Gastroesophageal sphincter (tissue), 4 donors: ENCODE measurements at places on chromosomes 1 and 21. TPM values are rescaled to one million over a fixed set of nuclear protein-coding genes. Genes with fewer than 3 reads are reported as not detected.

GRCh38 chr1:115725600-115725999, 42.9 kb downstream of the CASQ2 start:
- no peak for ATAC-seq
- no peaks in the 10 kb centered on the region for H3K27me3 ChIP-seq
- peaks cover 32% of the 10 kb centered on the region for H3K36me3 ChIP-seq
- no peak overlapping the region for H3K4me3 ChIP-seq

DNA sequence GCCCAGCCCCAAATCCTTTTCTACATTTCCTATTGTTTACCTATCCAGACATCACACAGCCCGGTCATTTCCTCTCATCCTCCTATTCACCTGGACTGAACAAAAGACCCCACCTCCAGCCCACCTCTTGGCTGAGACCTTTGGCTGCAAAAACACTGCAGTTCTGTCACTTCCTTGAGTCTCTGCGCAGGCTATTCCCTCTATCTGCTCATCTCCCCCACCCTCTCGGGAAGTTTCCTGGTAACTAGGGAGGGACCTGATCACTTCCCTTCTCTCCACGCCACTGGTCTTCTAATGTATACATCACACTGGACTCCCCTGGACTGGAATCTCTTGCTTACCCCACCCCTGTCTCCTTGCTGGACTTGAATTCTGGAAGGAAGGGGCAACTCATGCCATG, 5.3 kb downstream of the HTR1D start:
- no peak overlapping the region for H3K4me3 ChIP-seq
- peaks cover 88% of the 10 kb centered on the region for H3K27me3 ChIP-seq
- ATAC-seq: no peak
- H3K4me1 ChIP-seq: peaks cover 5% of the 10 kb centered on the region

GRCh38 chr1:12138196-12139168, 28.3 kb upstream of the TNFRSF1B start:
- H3K27me3 ChIP-seq: peaks cover 5% of the 10 kb centered on the region
- no peaks in the 10 kb centered on the region for H3K36me3 ChIP-seq
- H3K4me3 ChIP-seq: no peak overlapping the region
- ATAC-seq: no peak
- H3K27ac ChIP-seq: no peak overlapping the region

GRCh38 chr1:224201383-224201782, 18.3 kb downstream of the DEGS1 start:
- ATAC-seq: no peak
- H3K4me1 ChIP-seq: no peaks in the 10 kb centered on the region
- H3K4me3 ChIP-seq: no peak overlapping the region
- H3K27me3 ChIP-seq: no peaks in the 10 kb centered on the region

- no peaks in the 10 kb centered on the region for H3K4me1 ChIP-seq
- no peaks in the 10 kb centered on the region for H3K27me3 ChIP-seq
- ATAC-seq: no peak
- no peak overlapping the region for H3K4me3 ChIP-seq
Observed at GRCh38 chr1:184933944-184934343, 40.4 kb downstream of the NIBAN1 start.

GRCh38 chr1:183432548-183432875, 14.3 kb upstream of the NMNAT2 start:
- no peaks in the 10 kb centered on the region for H3K36me3 ChIP-seq
- no peaks in the 10 kb centered on the region for H3K4me1 ChIP-seq
- no peaks in the 10 kb centered on the region for H3K27me3 ChIP-seq
- H3K27ac ChIP-seq: no peak overlapping the region
- H3K4me3 ChIP-seq: no peak overlapping the region

DNA sequence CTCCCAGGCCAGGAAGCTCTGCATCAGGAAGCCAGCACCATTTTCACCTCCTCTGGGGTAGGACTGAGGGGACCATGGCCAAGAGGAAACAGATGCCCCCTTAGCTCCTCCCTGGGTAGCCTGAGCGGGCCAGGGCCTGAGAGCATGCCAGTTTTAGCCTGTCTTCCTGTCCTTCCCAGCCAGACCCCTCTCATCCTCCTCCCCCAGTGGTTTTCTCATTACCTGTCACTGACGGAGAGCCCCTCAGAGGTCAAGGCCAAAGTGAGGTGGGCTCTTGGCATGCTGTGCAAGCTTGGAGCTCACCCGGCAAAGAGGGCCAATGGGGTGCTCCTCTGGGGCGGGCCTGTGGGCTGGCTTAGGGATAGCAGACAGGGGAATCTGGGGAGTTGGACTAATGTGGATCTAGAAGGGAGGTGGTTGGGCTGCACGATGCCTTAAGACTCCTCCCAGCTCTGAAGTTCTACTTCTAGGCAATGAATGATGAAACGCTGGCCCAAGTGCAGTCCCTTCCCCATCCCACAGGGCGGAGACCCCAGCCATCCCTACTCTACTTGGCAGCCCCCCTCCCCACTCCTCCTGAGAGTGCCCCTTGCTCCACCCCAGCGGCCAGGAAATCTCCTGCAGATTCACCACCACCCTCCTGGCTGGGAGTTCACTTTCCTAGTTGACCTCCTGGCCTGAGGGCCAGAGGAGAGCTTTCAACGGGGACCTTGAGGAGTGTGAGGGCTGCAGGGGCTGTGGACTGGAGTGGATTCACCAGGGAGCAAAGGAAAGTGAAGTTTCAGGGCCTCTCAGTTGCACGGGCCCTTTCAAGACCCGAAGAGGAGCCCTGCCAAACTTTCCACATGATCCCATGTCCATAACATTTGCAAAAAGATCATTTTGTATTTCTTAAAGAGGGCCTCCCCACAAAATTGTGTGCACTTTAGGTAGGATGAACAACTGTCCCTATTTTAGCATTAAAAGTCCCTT, 9.4 kb upstream of the LMNA start:
- no peaks in the 10 kb centered on the region for H3K27me3 ChIP-seq
- H3K36me3 ChIP-seq: no peaks in the 10 kb centered on the region
- H3K4me3 ChIP-seq: peak overlapping the region; percentile 53
- ATAC-seq: no peak
- peaks cover 82% of the 10 kb centered on the region for H3K4me1 ChIP-seq
- peak overlapping the region; percentile 87 for H3K27ac ChIP-seq

DNA sequence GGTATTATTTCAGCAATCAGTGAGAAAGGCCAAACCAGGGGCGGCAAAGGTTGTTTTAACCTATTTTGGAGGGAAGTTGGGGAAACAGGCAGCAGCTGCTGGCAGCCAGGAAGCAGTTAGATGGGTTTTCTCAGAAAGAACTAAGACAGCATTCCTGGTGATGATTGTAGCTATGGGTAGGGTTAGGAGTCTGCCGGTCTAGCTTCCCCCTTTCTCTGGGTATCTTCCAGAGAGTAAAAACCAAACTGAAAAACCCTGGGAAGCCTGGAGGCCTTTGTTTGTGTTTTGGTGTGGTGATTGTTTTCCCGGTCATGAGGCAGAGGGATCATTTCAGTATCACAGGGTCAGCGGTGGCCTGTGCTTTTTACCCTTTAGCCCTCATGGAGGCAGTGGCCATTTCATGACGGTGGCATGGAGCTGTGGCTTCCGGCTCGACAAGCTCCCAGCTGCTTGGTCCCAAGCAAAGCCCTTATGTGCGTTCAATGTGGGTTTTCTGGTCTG, 19.5 kb upstream of the TNFRSF1B start:
- H3K4me3 ChIP-seq: no peak overlapping the region
- H3K36me3 ChIP-seq: no peaks in the 10 kb centered on the region
- peak; percentile 40 for ATAC-seq
- peak overlapping the region; percentile 64 for H3K27ac ChIP-seq

DNA sequence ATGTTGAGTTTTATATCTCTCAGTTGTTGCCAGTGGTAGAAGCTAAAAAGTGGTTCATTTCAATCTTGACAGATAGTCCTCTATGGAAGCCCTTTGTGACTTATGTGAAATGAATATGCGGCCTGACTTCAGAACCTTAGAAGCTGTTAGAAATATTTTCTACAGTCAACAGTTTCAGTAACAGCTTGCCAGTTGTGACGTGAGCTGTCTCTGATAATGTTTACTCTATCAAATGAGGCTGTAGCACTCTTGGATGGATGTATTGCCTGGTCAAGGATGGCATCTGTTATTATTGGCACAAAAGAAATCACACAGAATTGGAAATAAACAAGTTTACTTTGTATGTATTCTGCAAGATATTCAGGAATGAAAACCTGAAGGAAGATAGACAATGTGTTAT, 31.9 kb downstream of the SNX7 start:
- no peak overlapping the region for H3K4me3 ChIP-seq
- H3K27ac ChIP-seq: no peak overlapping the region
- H3K36me3 ChIP-seq: peaks cover 36% of the 10 kb centered on the region
- H3K27me3 ChIP-seq: no peaks in the 10 kb centered on the region

DNA sequence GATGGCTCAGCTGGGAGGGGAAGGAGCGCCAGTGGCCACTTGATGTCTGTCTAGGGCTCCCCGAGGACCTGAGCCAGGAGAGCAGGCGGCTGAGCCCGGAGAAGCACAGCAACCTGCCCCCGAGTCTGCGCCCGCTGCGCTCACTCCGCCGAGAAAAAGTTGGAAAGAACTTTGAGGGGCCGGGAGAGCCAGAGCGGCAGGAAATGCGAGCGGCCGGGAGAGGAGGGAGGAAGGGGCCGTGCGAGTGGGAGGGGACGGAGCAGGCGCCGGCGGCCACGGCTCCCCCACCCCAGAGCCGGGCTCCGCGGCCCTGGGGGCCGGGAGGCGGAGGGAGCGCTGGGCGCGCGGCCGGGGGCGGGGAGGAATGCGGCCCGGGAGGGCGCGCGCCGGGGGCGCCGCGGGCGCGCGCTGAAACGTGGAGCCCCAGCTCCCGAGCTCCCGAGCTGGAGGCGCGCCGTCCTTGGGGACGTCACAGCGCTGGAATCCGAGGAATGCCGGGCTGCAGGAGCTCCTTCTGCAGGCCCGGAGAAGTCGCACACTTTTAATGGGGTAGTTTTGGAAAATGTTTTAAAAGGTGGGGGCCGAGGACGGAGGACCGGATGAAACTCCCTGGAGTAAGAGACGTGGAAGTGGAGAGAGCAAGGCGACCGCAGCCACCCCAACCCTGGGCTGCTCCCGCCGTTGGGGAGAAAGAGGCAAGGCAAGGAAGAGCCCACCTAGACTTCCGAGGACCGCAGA, at the start of gene PTPN14:
Gene PTPN14, minus strand, starts transcription at position 167 of the 738 bp plus-strand sequence. CDS start 86,799 bp downstream, outside the sequence.
- H3K36me3 ChIP-seq: no peaks in the 10 kb centered on the region
- peak within 1 kb of the TSS; percentile 97 for H3K27ac ChIP-seq
- H3K4me1 ChIP-seq: peaks cover 48% of the 10 kb centered on the region
- no peaks in the 10 kb centered on the region for H3K27me3 ChIP-seq
- peak; percentile 92 for ATAC-seq

- no peak overlapping the region for H3K4me3 ChIP-seq
- no peaks in the 10 kb centered on the region for H3K27me3 ChIP-seq
- ATAC-seq: no peak
Observed at GRCh38 chr21:45276596-45276995, 11.1 kb downstream of the POFUT2 start.

DNA sequence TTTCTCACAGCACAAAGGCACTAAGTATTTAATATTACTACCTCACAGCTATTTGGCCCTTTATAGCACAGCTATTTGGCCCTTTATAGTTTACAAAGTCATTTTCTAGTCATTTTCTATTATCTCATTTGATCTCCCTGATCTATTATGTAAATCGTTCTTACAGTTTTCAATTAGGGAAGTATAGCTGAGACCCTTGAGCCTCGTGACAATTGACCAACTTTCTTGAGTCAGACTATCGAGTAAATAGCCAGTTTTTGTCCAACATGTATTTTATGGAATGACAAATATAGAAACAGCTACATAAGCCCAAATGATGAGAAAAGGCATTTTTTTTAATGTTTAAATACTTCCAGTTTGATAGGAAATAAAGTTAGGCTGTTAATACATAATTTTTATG, 7.0 kb upstream of the ANGPTL1 start:
- H3K4me1 ChIP-seq: no peaks in the 10 kb centered on the region
- no peak for ATAC-seq
- H3K27ac ChIP-seq: no peak overlapping the region
- no peaks in the 10 kb centered on the region for H3K27me3 ChIP-seq

GRCh38 chr1:66725885-66726665, 26.2 kb upstream of the DYNLT5 start:
- no peaks in the 10 kb centered on the region for H3K36me3 ChIP-seq
- no peaks in the 10 kb centered on the region for H3K27me3 ChIP-seq
- H3K4me1 ChIP-seq: no peaks in the 10 kb centered on the region
- ATAC-seq: peak; percentile 66

- H3K4me1 ChIP-seq: no peaks in the 10 kb centered on the region
- no peaks in the 10 kb centered on the region for H3K36me3 ChIP-seq
- no peak overlapping the region for H3K27ac ChIP-seq
- no peaks in the 10 kb centered on the region for H3K27me3 ChIP-seq
- H3K4me3 ChIP-seq: no peak overlapping the region
Observed at GRCh38 chr1:57018119-57018518, 52.3 kb upstream of the C8B start.

- no peak overlapping the region for H3K4me3 ChIP-seq
- H3K36me3 ChIP-seq: peaks cover 79% of the 10 kb centered on the region
- H3K4me1 ChIP-seq: no peaks in the 10 kb centered on the region
Observed at GRCh38 chr1:46675549-46676314, 4.1 kb downstream of the TEX38 start.

DNA sequence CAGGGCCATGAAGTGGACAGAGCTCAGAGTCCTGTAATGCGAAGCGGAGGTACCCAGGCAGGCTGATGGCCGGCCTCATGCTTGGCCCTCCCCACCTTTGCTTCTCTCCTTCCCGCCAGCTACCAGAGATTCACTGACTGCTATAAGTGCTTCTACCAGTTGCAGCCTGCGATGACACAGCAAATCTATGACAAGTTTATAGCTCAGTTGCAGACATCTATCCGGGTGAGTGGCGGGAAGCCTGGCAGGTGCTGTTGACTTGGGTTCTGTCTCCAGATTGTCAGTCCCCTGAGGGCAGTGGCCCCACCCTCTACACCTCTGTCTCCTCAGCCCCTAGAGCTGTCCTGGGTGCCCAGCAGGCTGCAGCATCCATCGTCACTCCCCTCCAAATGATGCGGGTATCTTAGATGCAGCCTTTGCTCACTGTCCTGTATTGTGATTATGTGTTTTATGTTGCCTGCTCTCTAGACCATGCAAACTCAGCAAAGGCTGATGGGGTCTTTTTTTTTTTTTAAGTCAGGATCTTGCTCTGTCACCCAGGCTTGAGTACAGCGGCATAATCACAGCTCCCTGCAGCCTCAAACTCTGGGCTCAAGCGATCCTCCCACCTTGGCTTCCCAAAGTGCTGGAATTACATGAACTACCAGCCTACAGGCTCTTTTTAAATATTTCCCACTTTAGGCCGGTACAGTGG, 9.6 kb upstream of the BGLAP start:
- H3K36me3 ChIP-seq: no peaks in the 10 kb centered on the region
- H3K4me1 ChIP-seq: no peaks in the 10 kb centered on the region
- ATAC-seq: no peak
- no peak overlapping the region for H3K27ac ChIP-seq

Gene DNALI1
- 10.2 TPM for total RNA-seq

Gene SLC25A34
- 0.10 TPM for total RNA-seq

Gene CRYAA
- not detected for total RNA-seq

Gene TNFRSF1B
- 27.7 TPM for total RNA-seq

Gene FAM163A
- 0.67 TPM for total RNA-seq

Gene OSCP1
- total RNA-seq: 10.2 TPM

Gene GREM2
- total RNA-seq: 4.1 TPM

Gene LCE2A
- not detected for total RNA-seq

Gene ACOT11
- total RNA-seq: 11.5 TPM

Gene CASQ2
- 118 TPM for total RNA-seq

Gene NCDN
- 20.7 TPM for total RNA-seq

Gene S100A7
- total RNA-seq: 253 TPM

Gene WNT9A
- total RNA-seq: 14.0 TPM

Gene CDK11B
- total RNA-seq: 26.0 TPM

Gene DPYD
- 43.5 TPM for total RNA-seq

Gene ADAMTS1
- 144 TPM for total RNA-seq
